ENCODE measurements at places on chromosomes 7 and 10. TPM values are rescaled to one million over a fixed set of nuclear protein-coding genes. Genes with fewer than 3 reads are reported as not detected.

Gene GJD4
- 0.17 TPM for total RNA-seq

Gene ABCC2
- total RNA-seq: 64.0 TPM

DNA sequence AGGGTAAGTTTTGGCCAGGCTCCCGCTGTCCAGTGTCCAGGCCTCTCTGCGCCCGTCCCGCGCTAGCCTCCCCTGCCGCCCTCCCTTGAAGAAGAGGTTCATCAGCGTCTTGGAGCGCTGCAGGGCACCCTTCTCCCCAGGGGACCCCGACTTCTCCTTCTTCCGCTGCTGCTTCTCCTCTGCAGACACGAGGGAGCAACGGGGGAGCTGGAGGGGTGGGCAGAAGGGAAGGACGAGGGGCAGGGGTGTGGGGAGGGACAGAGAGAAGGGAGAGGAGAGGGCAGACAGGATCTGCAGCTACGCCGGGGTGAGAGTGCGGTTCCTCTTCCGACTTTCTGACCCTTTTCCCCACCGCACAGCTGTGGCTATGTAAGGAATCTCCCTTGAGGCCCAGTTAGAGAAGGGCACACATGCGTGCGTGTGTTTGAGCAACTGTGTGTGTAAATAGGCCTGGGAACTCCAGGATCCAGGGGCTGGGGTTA is 12.8 kb downstream of the PDZD7 start:
- no peak for DNase-seq

DNA sequence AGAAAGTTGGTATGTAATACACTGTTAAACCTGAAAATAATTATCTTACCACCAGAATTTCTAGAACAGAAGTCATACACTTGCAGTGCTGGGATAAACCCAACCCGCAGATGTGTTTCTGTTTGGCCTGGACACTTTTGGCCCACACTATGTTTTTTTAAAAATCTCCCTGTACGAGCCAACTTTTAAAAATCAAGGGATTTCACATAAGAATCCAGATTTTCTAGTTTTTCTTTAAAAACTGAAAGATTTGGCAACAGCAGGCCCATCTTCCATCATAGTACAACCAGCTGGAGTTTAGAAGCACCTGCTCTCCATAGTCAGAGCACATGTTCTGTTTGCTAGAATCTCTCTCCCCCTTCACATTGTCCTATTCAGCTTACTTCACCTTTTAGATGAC is 74.0 kb downstream of the TLL2 start:
- no peak for DNase-seq

Gene TMEM270
- not detected for total RNA-seq

Gene MOGAT3
- 1.1 TPM for total RNA-seq

DNA sequence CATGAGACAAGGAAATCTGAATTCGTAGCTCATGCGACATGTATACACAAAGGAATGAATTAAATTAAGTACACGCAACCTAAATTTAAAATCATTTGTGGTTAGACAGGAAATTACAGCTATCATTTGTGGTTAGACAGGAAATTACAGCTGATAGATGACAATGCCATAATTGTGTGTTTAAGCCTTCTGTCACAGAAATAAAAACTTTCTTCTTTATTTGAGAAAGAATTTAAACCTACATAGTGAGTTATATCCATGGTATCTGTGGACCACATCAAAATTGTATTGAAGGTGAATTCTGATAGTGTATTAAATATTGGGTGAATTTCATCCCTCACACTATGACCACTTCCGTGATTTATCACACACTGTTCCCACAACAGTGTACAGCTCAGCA is 362.9 kb downstream of the MAGI2 start:
- no peak for DNase-seq

GRCh38 chr7:150823484-150824126 is 23.0 kb downstream of the TMEM176A start:
- DNase-seq: no peak

DNA sequence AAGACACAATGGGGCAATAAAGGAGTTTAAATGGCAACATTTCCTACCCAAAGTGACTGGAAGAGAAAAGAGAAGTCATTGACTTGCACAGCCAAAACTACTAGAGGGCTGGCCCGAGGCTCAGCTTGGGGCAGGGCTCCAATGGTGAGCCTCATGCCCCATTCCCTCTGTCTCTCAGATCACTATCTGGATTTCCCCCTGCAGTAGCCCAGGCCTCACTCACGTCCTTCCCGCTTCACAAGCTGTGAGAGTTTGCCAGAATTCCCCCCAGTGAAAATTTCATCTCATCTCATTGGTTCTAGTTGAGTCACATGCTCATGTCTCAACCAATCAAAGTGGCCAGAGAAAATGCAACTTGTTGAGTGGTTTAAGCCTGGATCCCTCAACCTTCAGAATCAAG is 181.3 kb downstream of the WDR11 start:
- DNase-seq: no peak

DNA sequence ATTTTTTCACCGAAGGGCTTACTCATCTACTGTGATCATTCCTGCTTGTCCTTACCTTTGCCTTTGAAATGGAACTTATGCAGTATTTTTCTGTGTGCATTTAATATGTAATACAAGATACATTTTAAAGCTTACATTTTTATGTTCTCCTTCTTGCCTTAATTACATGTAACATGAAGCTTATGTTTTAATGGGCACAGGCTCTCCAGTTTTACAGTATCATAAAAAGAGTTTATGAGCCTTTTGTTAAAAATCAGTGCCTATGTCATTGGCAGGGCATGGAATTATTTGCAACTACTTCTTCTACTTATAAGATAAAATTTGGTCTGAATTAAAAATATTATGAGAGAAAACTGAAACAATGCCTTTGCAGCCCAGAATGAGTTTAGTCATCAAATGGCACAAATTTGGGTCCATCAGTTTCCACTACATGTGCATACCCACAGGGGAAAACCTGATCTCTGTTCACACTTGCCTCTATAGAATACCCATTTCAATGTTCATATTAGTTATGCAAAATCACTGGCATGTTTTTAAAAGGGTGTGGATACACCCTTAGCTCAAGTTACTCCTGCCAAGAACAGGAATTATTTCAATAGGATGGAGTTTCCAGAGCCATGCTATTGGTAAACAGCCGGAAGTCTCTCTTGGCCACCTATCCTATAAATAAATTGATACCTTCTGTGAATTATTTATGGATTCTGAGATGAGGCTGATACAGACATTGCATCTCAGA is 27.9 kb upstream of the WNT16 start:
- no peak for DNase-seq

- DNase-seq: no peak
These were observed 95.5 kb upstream of the MEOX2 start for GRCh38 chr7:15781944-15782343.

Gene DKK1
- total RNA-seq: 33.2 TPM

DNA sequence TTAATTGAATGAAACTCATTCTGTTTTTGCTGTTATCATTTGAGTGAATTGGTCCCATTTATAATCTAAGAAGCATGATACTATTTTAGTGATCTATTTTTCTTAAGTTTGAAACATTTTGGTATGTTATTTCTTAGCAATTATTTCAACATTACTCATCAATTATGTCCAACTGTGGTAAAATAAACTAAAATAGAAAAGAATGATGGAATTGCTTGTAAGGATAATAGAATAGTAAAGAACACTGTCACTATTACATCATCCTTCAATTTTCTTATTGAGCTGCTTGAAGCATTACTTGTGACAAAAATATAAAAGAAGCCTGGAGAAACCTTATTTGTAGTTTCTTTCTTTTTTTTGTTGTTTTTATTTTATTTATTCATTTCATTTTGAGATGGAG is 42.4 kb downstream of the ZNF487 start:
- no peak for DNase-seq

GRCh38 chr7:158008267-158008666 is 579.4 kb downstream of the PTPRN2 start:
- no peak for DNase-seq

- DNase-seq: no peak
These were observed 133.7 kb upstream of the AGK start for GRCh38 chr7:141417506-141417905.

Gene IRF5
- total RNA-seq: 2.5 TPM

Gene MICU1
- total RNA-seq: 40.3 TPM

DNA sequence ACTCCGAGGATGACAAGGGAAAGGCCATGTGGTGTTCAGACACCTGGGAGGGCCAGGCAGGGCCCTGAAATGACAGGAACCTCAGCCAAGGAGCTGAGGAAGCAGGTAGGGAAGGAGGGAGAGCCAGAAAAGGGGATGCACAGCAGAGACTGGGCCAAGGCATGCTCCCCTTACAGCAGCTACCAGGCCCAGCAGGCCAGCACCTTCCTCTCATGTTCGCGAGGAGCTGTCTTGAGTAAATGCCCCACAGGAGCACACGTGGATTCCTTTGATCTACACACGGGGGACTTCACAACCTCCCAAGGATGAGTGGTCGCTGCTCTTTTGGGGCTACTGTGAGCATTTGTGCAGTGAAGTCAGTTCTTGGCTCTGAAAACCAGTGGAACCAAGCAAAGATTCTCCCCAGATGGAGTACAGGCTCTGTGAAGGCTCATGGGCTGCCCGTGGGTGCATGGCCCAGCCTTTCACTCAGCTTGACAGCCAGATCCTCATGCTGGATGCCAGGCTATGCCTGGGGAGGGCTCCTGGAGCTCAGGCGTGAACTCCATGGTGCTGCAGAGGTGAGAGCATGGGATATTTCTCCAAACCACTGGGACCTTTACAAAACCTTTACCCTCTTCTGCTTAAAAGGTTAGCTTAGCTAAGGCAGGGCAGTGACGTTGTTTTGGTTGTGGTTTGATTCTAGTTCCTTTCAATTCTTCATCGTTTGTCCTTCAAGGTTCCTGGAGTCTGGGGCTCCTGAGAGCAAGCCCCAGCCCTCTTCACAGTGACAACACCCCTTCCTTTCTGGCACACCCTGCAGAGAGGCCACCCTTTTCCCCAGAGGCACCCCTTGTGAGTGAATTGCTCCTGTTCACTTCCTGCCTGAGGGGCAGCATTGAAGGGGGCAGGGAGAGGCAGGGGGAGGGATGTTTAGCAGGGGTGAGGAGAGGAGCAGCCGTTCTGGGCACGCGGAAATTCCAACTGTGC is 74.2 kb upstream of the ZPBP start:
- no peak for DNase-seq

- no peak for DNase-seq
These were observed 36.4 kb upstream of the DLX6 start for GRCh38 chr7:96968981-96969380.

DNA sequence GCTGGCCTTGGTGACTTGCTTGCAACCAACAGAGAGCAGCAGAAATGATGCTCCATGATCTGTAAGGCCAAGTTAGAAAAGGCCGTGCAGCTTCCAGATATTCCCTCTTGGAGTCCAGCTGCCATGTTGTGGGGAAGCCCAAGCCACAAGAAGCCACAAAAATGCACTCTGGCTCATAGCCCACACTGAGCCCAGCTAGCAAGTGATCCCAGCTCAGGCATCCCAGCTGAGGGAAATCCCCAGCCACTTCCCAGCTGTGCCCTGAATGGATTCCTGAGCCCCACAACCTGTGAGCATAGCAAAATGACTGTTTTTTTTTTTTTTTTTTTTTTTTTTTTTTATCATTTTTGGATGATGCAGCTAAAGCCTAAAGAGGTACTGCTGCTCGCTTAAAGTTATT is 11.1 kb upstream of the SDK1 start:
- DNase-seq: no peak

Gene GPR22
- total RNA-seq: not detected

GRCh38 chr10:51918884-51919325 is 219.5 kb upstream of the CSTF2T start:
- DNase-seq: no peak

DNA sequence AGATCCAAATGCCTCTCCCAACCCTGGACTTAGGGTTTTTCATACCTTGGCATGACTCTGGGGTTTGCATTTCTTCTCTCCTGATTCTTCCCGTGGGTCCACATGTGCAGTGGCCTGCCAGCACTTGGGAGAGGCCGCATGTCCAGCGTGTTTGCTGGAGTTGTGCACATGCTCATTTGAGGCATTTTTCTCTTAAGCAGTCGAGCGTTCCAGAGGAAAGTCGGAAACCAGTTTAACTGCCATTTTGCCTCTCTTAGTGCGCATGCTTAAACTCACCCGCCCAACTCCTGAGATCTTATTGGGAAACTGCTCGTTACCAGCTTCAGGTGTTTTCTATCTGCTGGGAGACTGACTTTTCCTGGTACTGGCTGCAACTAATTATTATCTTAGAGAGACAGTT is 888.4 kb upstream of the PHF14 start:
- DNase-seq: no peak
